Stimulated activated memory B cell treated with anti-CD40 and anti-IgM and Interleukin-4, amounts not matched to agents 10 μg/mL and 1 μg/mL and 100 μg/mL, for 72 hours (primary cell): ENCODE measurements at places on chromosomes 3 and 15.

- H3K4me1 ChIP-seq, result no peaks in the 10 kb centered on the region
- ATAC-seq, result no peak
- no peaks in the 10 kb centered on the region for H3K27me3 ChIP-seq
- H3K36me3 ChIP-seq, result no peaks in the 10 kb centered on the region
- no peak overlapping the region for H3K27ac ChIP-seq
Measured at GRCh38 chr15:35768949-35769348, 223.0 kb upstream of the DPH6 start.

- H3K27me3 ChIP-seq, result peaks cover 12% of the 10 kb centered on the region
- peaks cover 34% of the 10 kb centered on the region for H3K4me1 ChIP-seq
- H3K4me3 ChIP-seq, result no peak overlapping the region
- ATAC-seq, result no peak
Measured at GRCh38 chr3:71987089-71987735, 202.3 kb upstream of the PROK2 start.

DNA sequence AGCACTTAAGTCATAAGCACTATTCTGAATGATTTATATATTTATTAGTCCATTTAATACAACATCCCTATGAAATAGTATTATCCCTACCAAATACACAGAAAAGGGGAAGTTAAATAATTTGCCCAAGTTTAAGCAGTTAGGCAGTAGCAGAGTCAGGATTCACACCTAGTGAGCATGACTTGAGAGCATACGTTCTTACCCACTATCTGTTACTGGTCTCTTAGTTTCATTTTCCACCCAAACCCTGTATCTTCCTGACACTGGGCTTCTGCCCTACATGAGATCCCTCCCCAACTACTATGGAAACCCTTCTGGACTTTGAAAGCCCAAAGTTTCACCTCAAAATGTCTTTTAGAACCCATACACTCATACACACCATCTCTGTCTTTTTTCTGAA, 4.4 kb upstream of the ATOSA start:
- H3K27ac ChIP-seq, result peak overlapping the region; percentile 98
- H3K4me3 ChIP-seq, result peak overlapping the region; percentile 50
- H3K4me1 ChIP-seq, result peaks cover 69% of the 10 kb centered on the region
- H3K27me3 ChIP-seq, result no peaks in the 10 kb centered on the region
- peaks cover 15% of the 10 kb centered on the region for H3K36me3 ChIP-seq
- ATAC-seq, result peak; percentile 63

DNA sequence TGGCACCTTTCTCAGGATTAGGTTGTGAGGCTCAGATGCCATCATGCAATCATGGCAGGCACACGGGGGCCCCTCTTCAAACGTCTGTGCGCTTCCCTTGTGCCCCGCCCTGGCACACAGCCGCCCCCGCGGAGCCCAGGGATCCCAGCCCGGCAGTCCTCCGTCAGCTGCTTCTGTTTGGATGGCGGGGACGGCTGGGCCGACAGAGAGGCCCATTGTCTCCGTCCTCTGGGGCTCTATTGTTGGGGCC, 849 bp upstream of the HDAC11 start:
- peaks cover 21% of the 10 kb centered on the region for H3K4me1 ChIP-seq
- H3K27me3 ChIP-seq, result peaks cover 11% of the 10 kb centered on the region
- H3K27ac ChIP-seq, result peak overlapping the region; percentile 95
- no peaks in the 10 kb centered on the region for H3K36me3 ChIP-seq
- ATAC-seq, result no peak

GRCh38 chr15:51681303-51681963, at the start of gene SCG3:
SCG3 (plus strand) TSS chr15:51681503; CDS start chr15:51681756, 253 bp downstream.
- H3K27ac ChIP-seq, result no peak within 1 kb of the TSS
- H3K4me3 ChIP-seq, result peak within 1 kb of the TSS; percentile 26
- peaks cover 40% of the 10 kb centered on the region for H3K27me3 ChIP-seq
- ATAC-seq, result no peak

- H3K27me3 ChIP-seq, result no peaks in the 10 kb centered on the region
- ATAC-seq, result no peak
- no peaks in the 10 kb centered on the region for H3K36me3 ChIP-seq
- peak overlapping the region; percentile 11 for H3K4me3 ChIP-seq
- peaks cover 10% of the 10 kb centered on the region for H3K4me1 ChIP-seq
- H3K27ac ChIP-seq, result no peak overlapping the region
Measured at GRCh38 chr3:171491361-171491760, 31.2 kb upstream of the TNIK start.

- H3K27ac ChIP-seq, result peak overlapping the region; percentile 99
- ATAC-seq, result no peak
- peaks cover 42% of the 10 kb centered on the region for H3K36me3 ChIP-seq
- no peaks in the 10 kb centered on the region for H3K27me3 ChIP-seq
- H3K4me1 ChIP-seq, result peaks cover 66% of the 10 kb centered on the region
- H3K4me3 ChIP-seq, result no peak overlapping the region
Measured at GRCh38 chr3:188431553-188431952, 277.6 kb downstream of the LPP start.

DNA sequence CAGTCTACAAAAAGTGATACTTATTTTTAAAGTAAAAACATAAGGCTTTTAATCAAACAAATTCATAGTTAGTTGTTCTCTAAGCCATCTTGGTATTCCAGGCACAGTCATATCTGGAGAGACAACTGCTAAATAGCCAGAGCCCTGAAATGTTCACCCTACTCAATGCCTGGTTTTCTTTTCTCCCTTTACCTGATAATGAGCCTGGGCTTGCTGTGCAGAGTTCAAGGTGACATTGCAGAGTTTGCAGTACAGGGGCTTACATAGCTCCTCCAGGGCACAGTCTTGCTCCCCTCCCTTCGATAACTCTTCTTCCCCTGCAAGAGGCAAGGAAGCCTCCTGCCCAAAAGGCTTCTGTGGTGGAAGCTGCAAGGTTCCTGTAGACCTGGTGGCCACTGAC, 4.3 kb downstream of the ZMAT3 start:
- H3K27me3 ChIP-seq, result no peaks in the 10 kb centered on the region
- no peak overlapping the region for H3K27ac ChIP-seq
- H3K36me3 ChIP-seq, result peaks cover 38% of the 10 kb centered on the region
- H3K4me3 ChIP-seq, result no peak overlapping the region
- ATAC-seq, result no peak

DNA sequence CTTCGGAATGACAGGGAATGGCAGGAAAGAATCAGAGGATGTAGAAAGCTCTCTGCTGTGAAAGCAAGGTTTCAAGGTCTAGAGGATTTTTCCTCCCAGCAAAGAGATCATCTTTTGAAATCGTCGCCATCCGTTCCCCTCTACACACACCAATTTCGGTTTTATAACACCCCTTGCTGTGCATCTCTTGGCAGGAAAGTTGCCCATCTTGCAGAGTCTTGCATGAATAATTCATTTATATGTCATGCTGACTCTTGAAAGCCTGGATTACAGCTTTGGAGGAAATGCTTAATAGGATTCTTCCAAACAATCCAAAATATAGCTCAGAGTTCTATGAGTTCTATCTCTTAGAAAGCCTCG, 262.7 kb downstream of the CHL1 start:
- H3K27ac ChIP-seq, result no peak overlapping the region
- H3K4me1 ChIP-seq, result peaks cover 11% of the 10 kb centered on the region
- no peak for ATAC-seq
- no peaks in the 10 kb centered on the region for H3K36me3 ChIP-seq
- no peaks in the 10 kb centered on the region for H3K27me3 ChIP-seq

DNA sequence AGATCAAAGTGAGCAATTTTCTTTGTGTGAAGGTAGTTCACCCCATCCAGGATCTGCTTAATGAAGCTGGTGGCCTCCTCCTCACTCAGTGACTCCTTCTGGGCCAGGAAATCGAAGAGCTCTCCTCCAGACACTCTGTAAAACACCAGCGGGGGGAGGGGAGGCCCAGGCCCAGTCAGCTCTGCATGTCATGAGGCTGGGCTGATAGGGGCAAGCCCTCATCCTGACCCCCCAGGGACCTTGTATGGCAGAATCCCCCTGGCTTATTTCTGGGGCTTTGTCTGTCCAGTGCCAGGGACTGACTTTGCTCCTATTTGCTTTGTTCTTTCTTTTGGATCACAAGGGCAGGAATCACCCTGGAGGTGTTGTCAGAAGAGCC, 74.9 kb downstream of the DAPK2 start:
- peak overlapping the region; percentile 83 for H3K27ac ChIP-seq
- peak overlapping the region; percentile 12 for H3K4me3 ChIP-seq
- peak; percentile 45 for ATAC-seq
- peaks cover 28% of the 10 kb centered on the region for H3K4me1 ChIP-seq
- H3K27me3 ChIP-seq, result no peaks in the 10 kb centered on the region

DNA sequence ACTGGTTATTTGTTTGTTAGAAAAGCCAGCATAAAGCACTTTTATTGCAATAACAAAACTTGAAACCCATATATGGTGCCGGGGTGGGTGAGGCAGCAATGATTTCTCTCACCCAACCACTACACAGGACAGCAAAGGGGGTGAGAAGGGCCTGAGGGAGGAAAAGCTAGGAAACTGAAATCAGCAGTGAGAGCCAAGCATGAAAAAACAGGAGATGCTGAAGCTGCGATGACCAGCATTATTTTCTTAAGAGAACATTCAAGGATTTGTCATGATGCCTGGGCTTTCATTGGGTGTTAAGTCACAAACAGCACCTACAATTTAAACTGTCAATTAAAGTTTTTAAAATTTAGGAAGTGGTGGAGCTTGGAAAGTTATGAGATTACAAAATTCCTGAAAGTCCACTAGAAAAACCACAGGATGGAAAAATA, 11.9 kb upstream of the TM4SF4 start:
- no peaks in the 10 kb centered on the region for H3K36me3 ChIP-seq
- H3K4me1 ChIP-seq, result no peaks in the 10 kb centered on the region
- no peak overlapping the region for H3K4me3 ChIP-seq
- no peak overlapping the region for H3K27ac ChIP-seq
- H3K27me3 ChIP-seq, result no peaks in the 10 kb centered on the region

DNA sequence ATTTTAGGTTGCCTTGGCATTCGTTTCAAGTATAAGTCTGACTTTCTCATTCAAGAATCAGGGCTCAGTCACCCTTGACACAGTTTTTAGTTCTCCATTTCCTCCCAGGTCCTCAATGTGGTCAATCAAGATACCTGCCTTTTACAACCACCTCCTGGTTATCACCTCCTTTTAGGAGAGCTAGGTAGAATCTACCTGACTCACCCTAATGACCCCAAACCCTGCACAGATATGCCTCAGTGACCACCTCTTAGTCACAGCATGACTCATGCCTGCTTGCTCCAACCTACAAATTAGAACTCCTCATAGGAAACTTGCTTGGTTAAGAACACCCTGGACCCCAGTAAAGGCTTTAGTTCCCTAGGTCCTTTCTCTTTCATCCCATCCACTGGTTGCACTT, 22.5 kb downstream of the DMXL2 start:
- H3K27ac ChIP-seq, result no peak overlapping the region
- ATAC-seq, result peak; percentile 55
- no peaks in the 10 kb centered on the region for H3K36me3 ChIP-seq
- no peak overlapping the region for H3K4me3 ChIP-seq
- H3K27me3 ChIP-seq, result peaks cover 23% of the 10 kb centered on the region
- peaks cover 9% of the 10 kb centered on the region for H3K4me1 ChIP-seq

DNA sequence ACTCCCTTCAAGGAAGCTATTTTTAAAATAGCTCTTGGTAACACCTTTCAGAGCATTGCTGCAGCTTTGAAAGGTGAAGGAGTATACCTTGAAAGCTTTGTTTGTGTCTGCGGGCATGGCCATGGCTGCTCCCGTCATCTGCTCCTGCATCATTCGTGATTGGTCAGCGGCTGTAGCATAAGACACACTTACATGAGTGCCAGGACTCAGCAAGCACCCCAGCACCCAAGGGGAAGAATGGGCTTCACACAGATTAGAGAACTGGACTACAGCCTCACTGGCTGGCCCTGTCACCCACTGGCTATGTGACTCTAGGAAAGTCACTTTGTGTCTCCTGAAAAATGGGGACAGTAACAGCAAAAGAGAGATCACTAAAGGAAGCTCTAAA, 17.0 kb downstream of the EMC3 start:
- peaks cover 67% of the 10 kb centered on the region for H3K36me3 ChIP-seq
- H3K4me1 ChIP-seq, result no peaks in the 10 kb centered on the region
- H3K27ac ChIP-seq, result no peak overlapping the region
- ATAC-seq, result no peak

GRCh38 chr3:8069471-8069870, 432.2 kb upstream of the LMCD1 start:
- no peak overlapping the region for H3K27ac ChIP-seq
- H3K36me3 ChIP-seq, result no peaks in the 10 kb centered on the region
- ATAC-seq, result no peak
- no peak overlapping the region for H3K4me3 ChIP-seq
- peaks cover 7% of the 10 kb centered on the region for H3K27me3 ChIP-seq

DNA sequence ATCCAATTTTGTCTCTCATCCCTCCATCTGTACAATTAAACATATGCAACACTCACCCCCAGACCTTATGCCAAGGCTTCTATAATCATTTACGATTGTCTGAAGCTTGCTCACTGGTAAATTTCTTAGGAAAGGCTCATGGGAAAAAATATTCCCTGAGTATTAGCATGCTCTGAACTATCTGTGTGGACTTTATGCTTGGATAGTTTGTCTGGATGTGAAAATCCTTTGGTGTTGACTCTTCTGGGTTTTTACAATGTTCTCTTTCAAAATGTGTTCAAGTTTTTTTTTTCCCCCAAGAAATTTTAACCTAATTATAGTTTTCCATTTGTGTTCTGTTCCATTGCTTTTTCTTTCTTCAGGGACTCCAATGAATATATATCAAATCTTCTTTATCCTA, 19.9 kb upstream of the TTBK2 start:
- no peak overlapping the region for H3K27ac ChIP-seq
- no peak for ATAC-seq
- H3K36me3 ChIP-seq, result peaks cover 24% of the 10 kb centered on the region
- H3K4me3 ChIP-seq, result no peak overlapping the region

GRCh38 chr3:123104550-123104949, 37.7 kb downstream of the PDIA5 start:
- ATAC-seq, result no peak
- no peaks in the 10 kb centered on the region for H3K27me3 ChIP-seq

DNA sequence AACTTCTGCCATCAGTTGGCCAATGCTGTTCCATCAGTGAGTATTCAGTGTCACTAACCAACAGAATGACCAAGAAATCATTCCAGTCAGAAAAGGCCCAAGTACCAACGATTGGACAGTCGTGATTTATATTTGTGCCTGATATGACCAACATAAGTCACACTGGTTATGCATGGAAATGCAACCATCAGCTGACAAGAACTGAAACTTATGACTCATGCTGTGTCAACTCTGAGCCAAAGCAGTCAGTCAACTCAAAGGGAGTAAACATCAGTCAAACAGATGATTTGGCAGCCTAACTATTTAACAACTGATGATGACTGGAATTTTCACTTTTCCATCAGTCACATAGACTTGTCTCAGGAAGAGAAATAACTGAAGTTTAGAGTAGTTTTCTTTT, 142.4 kb downstream of the ANXA2 start:
- H3K27me3 ChIP-seq, result peaks cover 35% of the 10 kb centered on the region
- H3K36me3 ChIP-seq, result no peaks in the 10 kb centered on the region
- ATAC-seq, result peak; percentile 83
- H3K27ac ChIP-seq, result no peak overlapping the region

DNA sequence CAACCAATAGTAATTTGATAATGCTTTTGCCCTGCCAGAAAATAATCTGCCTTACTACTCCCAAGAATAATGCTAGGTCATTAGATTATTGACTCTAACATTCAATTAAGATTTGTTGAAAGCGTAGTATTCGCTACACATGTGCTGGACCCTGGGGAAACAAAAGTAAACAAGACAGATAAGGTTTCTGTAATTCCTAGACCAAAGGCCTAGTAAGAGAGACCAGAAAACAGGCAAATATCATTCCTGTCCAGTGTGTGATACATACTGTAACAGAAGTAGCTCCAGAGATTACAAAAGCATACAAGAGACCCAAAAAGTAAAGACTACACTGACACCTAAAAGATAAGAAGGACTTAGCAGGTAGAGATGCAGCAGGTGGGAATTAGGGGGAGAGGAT, 60.8 kb downstream of the PLOD2 start:
- no peak overlapping the region for H3K4me3 ChIP-seq
- ATAC-seq, result peak; percentile 27
- H3K4me1 ChIP-seq, result no peaks in the 10 kb centered on the region
- H3K36me3 ChIP-seq, result no peaks in the 10 kb centered on the region
- H3K27ac ChIP-seq, result no peak overlapping the region
- no peaks in the 10 kb centered on the region for H3K27me3 ChIP-seq
